Astrocyte (in vitro differentiated cells and primary cell): ENCODE measurements at places on chromosomes 4 and X.

- DNase-seq, result peak; percentile 13
- no peak overlapping the region for H3K27ac ChIP-seq
- H3K4me3 ChIP-seq, result no peak overlapping the region
- no peaks in the 10 kb centered on the region for H3K36me3 ChIP-seq
- H3K27me3 ChIP-seq, result no peaks in the 10 kb centered on the region
Observed at GRCh38 chr4:121655320-121656268, 41.2 kb downstream of the ANXA5 start.

- H3K4me3 ChIP-seq, result no peak overlapping the region
- H3K36me3 ChIP-seq, result no peaks in the 10 kb centered on the region
- no peak overlapping the region for H3K27ac ChIP-seq
- H3K27me3 ChIP-seq, result no peaks in the 10 kb centered on the region
- H3K4me1 ChIP-seq, result peaks cover 11% of the 10 kb centered on the region
Observed at GRCh38 chr4:84957514-84958420, 8.7 kb downstream of the WDFY3 start.

DNA sequence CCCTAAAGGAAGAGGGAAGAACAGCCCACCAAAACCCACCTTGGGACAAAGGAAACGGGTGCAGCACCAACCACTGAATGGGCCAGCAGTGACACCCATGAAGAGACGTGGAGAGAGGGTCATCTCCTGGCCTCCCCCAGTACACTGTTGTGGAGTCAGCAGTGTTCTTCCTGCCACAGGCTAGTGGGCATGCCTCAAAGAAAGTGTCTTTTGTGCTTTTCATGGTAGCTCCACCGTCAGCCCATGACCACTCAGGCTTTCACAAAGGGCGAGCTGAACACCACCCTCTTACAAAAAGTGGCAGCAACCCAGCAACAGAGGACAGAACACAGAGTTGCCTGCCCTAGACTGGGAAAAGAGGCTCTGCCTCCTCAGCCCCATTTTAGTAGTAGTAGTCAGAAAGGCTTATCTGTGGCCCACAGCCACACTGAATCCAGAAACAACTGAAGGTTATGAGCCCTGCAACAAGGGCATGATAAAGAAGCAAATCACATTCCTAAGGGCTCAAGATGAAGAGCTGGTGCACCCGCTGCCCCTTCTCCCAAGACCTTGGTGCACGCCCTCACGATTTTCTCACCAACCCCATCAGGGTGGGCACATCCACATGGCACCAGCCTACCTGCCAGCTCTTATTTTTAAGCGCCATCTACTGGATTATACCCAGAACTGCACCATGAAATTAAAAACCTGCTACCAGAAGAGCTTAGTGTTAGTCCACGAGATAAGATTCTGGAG is 53.1 kb downstream of the RAB28 start:
- H3K27ac ChIP-seq, result no peak overlapping the region
- no peak overlapping the region for H3K4me3 ChIP-seq
- H3K27me3 ChIP-seq, result no peaks in the 10 kb centered on the region
- no peak for DNase-seq
- no peaks in the 10 kb centered on the region for H3K4me1 ChIP-seq
- H3K36me3 ChIP-seq, result no peaks in the 10 kb centered on the region

- no peaks in the 10 kb centered on the region for H3K4me1 ChIP-seq
- no peaks in the 10 kb centered on the region for H3K27me3 ChIP-seq
- no peak overlapping the region for H3K27ac ChIP-seq
Observed at GRCh38 chr4:19623866-19624265, 627.8 kb upstream of the SLIT2 start.

- no peak overlapping the region for H3K27ac ChIP-seq
- no peak overlapping the region for H3K4me3 ChIP-seq
- no peaks in the 10 kb centered on the region for H3K36me3 ChIP-seq
- no peaks in the 10 kb centered on the region for H3K27me3 ChIP-seq
- peaks cover 2% of the 10 kb centered on the region for H3K4me1 ChIP-seq
- DNase-seq, result no peak
Observed at GRCh38 chrX:138777230-138777629, 65.7 kb upstream of the FGF13 start.
